ENCODE measurements at places on chromosomes 12 and 14. TPM values are rescaled to one million over a fixed set of nuclear protein-coding genes. Genes with fewer than 3 reads are reported as not detected.

Gene MEG3
- 21.4 TPM for polyA plus RNA-seq

Gene C3AR1
- polyA plus RNA-seq = 23.9 TPM

Gene VRTN
- not detected for polyA plus RNA-seq

Gene TSHR
- 0.13 TPM for polyA plus RNA-seq

Gene LRRC10
- not detected for polyA plus RNA-seq

Data from aorta (tissue), 5 donors.